Hematopoietic multipotent progenitor cell (in vitro differentiated cells): ENCODE measurements at places on chromosomes 5 and 9. TPM values are rescaled to one million over a fixed set of nuclear protein-coding genes. Genes with fewer than 3 reads are reported as not detected.

- no peak for DNase-seq
These were observed 2.0 kb downstream of the NIPBL start for GRCh38 chr5:36878392-36879082.

GRCh38 chr9:15304632-15305031, 2.4 kb downstream of the TTC39B start:
- DNase-seq: no peak

- no peak for DNase-seq
These were observed 161.6 kb downstream of the NR3C1 start for GRCh38 chr5:143241892-143242291.

TIMD4 gene
- not detected for total RNA-seq

FOXD4L3 gene
- total RNA-seq: under 0.01 TPM

INSL4 gene
- not detected for total RNA-seq
